HTR-8/SVneo (cell line): ENCODE measurements at places on chromosomes 3 and 15.

GRCh38 chr3:129282727-129283327 lies 4.2 kb downstream of the HMCES start:
- DNase-seq, result no peak

DNA sequence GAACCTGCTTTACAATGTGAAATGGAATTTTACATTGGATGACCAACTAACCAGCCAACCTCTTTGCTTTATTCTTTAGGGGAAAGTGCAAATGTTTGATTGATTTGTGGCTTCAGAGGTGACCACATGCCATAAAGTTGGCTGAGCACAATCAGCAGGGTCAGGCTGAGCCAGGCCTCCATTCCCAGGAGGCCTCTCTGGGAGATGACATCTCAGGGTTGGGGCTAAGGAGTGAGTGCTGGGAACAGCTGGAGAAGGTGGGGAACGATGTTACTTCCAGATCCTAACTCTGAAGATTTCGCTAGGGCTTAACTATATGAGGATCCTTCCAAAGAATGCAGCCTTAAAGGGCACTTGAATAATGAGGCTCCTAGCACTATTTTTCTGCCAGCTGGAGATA lies 131.7 kb downstream of the ATP10A start:
- no peak for DNase-seq

GRCh38 chr15:22253676-22254408 lies 173.5 kb downstream of the OR4M2 start:
- no peak for DNase-seq

DNA sequence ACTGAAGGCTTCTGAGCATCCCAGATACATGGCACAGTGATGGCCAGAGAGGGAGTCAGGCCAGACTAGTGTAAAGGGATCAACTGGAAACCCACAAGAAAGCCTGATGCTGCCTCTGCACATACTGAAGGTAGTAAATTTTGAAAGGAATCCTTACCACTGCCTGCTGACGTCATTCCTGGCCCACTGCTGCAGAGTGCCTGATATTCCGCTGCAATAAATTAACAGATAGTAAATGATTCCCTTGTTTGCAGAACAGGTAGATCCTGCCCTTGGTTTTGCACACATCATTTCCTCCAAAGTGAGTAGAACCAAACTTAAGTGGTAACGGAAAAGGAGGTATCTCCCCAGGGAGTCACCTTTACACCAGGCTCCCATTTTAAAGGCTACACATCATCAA lies 146.7 kb downstream of the FBN1 start:
- no peak for DNase-seq

DNA sequence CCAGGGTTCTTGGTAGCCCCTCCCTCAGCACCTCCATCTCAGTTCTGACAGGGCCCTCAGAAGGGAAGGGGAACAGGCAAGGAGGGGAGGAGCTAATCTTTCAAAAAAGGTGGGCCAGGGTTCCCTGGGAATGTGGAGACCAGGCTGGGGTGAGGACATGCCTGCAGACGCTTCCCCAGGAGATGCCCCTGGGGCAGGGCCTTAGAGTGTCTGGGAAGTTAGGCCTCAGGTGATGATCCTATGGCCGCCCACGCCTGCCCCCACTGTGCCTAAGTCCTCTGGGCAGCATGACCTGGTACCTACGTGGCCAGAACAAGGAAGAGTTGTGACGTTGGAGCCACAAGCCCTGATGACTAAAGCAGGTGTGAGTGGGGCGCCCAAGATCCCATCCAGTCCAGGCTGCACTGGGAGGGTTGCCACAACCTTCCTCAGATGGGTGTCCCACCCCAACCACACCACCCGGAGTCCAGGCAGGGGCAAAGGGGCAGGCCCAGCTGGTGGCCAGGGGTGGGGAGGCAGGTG lies 3.9 kb upstream of the SEMA3B start:
- no peak for DNase-seq

DNA sequence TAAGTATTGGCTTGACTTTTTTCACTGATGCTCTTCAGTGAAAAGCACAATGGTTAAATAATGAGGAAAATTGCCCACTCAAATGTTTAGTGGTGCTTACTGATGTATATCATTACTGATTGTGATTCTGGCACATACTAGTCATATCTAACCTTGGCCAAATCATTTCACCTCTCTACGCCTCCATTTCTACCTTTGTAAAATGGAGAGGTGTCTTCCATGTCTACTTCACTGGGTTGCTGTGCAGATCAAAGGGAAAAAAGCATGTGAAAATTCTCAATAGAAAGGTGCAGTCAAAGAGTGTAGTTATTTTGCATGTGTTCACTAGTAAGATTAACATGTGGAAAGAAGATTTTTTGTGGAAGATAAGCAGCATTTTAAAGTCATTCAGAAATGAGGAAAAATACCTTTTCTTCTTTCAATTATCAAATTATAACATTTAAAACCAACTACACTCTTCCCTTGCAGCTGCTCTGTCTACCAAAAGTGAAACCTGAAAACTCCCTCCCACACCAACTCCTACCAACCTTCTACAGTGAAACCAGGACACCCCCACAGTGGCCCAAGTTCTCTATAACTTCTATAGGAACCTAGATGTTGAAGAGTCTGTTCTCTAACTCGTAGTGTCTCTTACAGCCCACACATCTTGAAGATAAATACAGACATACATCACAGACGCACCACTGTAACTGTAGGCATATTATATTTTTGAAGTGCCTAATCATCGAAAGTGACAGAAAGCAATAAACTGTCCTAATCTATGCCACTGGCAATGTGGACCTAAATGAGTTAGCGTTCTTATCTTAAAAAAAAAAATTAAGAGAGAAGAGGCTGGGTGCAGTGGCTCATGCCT lies 1.4 kb downstream of the CD200R1 start:
- no peak for DNase-seq

DNA sequence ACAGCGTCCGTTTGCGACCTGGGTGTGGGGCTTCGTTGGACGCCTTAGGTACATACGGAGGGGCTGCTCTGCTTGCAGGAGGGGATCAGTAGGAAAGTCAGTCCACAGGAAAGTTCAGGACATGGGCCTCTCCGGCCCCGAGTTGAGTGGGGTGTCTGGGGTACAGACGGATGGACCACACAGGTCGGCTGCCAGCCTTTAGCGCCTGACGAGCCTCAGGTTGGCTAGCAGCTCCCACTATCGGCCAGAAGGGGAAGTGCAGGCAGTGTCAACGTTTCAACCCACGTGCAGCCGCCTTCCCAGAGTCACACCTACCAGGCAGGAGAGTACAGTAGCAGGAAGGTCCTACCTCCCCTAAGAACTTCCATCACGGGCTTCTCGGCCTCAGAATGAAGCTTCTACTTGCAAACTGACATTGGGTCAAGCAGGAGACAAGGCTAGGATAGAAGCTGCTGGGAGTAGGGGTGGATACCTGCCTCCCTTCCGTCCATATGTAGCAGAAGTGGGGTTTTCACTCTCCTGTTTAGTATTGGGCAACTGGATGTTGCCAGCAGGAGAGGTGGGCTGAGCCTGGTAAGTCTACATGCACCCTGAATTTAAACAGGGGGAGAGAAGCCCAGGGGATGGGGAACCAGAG lies 1.8 kb upstream of the SCN5A start:
- DNase-seq, result peak; percentile 64

- no peak for DNase-seq
Observed at GRCh38 chr3:10340476-10340875, 19.6 kb upstream of the SEC13 start.

- DNase-seq, result no peak
Observed at GRCh38 chr3:187941135-187941847, 196.0 kb upstream of the BCL6 start.

DNA sequence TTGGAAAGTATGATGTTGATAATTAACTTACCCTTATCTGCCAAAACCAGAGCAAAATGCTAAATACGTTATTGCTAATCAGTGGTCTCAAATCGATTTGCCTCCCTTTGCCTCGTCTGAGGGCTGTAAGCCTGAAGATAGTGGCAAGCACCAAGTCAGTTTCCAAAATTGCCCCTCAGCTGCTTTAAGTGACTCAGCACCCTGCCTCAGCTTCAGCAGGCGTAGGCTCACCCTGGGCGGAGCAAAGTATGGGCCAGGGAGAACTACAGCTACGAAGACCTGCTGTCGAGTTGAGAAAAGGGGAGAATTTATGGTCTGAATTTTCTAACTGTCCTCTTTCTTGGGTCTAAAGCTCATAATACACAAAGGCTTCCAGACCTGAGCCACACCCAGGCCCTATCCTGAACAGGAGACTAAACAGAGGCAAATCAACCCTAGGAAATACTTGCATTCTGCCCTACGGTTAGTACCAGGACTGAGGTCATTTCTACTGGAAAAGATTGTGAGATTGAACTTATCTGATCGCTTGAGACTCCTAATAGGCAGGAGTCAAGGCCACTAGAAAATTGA lies 59.7 kb downstream of the DCUN1D1 start:
- no peak for DNase-seq

- DNase-seq, result peak; percentile 39
Observed at GRCh38 chr3:177451864-177452830, 254.9 kb upstream of the TBL1XR1 start.

GRCh38 chr3:160981217-160981938 lies 123.8 kb downstream of the B3GALNT1 start:
- no peak for DNase-seq

- DNase-seq, result no peak
Observed at GRCh38 chr3:50322115-50322385, 495 bp downstream of the HYAL2 start.

- no peak for DNase-seq
Observed at GRCh38 chr3:165895919-165896318, 58.7 kb upstream of the BCHE start.

GRCh38 chr3:10528046-10528445 lies 22.7 kb upstream of the ATP2B2 start:
- DNase-seq, result no peak

GRCh38 chr15:74172701-74173379 lies 670 bp upstream of the ISLR start:
- DNase-seq, result no peak

DNA sequence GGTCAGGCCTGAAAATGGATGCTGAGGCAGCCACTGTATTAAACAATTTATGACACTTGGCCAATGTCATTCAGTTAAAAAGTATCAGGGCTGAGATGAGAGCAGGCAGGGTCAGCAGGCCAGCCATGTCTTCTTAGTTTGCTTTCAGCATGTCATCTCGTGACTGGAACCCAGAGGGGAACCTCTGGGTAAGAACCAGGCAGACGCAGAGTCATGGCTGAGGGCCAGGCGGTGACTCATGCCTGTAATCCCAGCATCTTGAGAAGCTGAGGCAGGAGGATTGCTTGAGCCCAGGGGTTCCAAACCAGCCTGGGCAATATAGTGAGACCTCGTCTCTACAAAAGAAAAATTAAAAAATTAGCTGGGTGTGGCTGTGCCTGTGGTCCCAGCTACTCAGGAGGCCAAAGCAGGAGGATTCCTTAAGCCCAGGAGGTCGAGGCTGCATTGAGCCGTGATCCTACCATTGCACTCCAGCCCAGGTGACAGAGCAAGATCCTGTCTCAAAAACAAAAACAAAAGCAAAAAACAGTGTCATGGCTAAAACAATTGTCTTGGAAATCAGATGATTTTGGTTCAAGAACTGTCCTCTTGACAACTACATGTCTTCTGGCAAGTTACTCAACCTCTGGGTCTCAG lies 11.7 kb downstream of the BCL2L10 start:
- no peak for DNase-seq

- peak; percentile 29 for DNase-seq
Observed at GRCh38 chr3:98730338-98730737, 32.8 kb upstream of the ST3GAL6 start.
